ENCODE measurements at places on chromosomes 7 and 10.

DNA sequence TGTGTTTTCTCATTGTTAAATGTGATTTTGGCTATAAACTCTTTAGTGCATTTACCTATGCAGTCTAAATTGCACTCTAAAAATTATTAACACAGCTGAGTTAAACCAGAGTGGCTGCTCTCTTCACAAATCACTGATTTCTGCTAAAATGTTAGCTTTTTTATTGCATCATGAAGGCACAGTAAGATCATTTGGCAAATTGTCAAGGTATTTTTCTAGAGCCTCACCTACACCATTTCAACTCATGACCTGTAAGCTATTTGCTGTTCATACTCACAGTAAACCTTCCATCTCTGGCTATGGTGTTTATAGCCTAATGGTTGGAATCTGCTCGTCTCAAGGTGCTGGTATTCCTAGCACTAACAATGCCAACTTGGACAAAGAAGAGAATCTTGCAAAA, 25.7 kb downstream of the NDUFB2 start:
- no peak for DNase-seq

GRCh38 chr10:11334436-11334835, 277.0 kb downstream of the USP6NL start:
- DNase-seq, result no peak

DNA sequence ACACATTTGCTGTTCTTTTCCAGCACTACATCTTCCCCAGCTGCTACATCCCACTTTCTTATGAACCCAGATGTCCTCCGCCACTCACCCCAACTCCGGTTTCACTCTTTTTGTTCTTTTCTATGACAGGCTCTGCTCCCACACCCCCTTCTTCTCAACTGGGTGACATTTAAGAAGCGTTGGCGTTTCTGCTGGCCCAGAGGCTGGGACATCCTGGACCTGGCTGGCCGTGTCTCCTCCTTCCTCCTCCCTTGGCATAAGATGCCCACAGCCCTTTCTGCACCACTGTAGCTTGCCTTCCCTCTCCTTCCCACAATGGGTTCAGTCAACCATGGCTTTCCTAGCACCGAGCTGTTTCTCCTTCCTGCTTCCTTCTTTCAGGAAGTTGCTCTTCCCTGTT, 9.4 kb upstream of the CALML5 start:
- DNase-seq, result no peak

DNA sequence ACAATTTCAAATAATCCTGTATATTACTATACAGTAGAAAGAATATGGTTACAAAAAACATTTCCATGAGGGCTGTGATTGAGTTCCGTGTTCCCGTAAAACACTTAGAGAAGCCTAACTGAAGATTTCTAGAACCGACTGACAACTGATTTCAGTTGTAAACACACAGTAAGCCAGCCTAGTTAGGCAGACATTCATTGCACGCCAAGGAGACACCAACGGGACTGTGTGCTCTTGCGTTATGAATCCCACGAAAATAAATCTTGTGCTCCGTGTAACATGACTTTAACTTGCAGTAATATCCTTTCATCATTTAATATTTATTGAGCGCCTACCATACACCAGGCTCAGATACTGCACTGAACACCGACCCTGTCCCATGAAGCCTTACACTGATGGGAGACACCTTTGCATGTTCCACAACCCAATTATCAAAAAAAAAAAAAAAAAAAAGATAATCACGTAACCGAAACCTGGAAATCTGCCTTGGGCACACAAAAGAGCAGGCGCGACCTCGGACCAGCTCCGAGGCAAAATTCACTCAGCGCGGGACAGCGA, 420 bp upstream of the KLHL7 start:
- DNase-seq, result no peak

GRCh38 chr7:13144673-13145072, 457.2 kb downstream of the ARL4A start:
- peak; percentile 3 for DNase-seq

GRCh38 chr10:43386549-43386948, 15.1 kb downstream of the FXYD4 start:
- DNase-seq, result no peak

DNA sequence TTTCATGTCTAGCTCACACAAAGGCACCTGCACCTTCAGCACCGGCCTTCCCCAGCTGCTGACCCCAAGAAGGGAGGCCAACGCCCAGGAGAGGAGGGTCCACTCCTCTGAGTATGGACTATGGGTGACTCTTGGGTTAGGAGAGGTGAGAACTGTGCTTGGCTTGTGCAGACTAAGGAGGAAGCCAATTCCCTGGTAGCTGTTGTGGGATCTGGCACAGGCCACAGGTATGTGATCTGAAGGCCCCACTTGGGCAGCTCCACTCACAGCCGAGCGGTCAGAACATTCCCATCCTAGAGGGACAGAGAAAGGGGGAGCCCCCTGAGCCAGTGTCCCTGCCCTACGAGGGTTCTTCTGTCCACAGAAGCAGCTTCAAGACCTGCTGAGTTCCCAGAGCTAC, 52.8 kb upstream of the FIGNL1 start:
- DNase-seq, result no peak

- no peak for DNase-seq
These were observed 5.5 kb upstream of the FIGNL1 start for GRCh38 chr7:50455658-50456057.

GRCh38 chr7:49787980-49788379, 14.5 kb downstream of the VWC2 start:
- no peak for DNase-seq

DNA sequence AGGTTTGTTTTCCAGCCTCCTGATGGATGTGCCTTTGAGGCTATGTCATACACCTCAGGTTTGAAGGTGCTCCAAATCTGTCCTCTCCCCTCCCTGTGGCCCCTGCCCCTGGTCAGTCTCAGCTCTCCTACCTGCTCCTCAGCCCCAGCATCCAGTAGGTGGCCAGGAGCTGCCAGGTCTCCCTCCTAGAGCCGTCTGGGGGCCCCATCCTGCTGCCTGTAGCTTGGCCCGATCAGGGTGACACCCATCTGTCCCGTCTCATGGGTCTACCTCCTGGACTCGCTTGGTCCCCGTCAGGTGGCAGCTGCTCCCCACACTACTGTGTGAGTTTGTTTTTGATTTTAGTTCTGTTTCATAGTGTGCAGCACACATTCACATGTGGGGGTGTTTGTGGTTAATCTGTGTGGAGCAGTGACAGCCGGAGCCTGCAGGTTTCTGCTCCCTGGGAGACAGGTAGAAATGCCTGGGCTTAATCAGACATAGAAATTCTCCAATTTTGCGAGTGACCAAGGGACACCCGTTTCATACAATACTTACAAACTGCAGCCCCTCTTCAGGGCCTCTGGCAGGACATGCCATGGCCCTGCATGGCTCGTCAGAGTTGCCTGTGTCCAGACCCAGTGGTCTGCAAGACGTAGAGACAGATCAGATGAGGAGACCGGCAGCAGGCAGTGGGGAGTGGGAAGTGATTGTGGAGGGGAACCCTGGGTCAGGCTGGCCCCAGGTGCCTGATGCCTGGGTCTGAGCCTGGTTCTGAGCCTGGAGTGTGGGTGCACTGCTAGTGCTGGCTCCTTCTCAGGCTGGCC, 17.1 kb downstream of the ADCY1 start:
- no peak for DNase-seq

- DNase-seq, result no peak
These were observed 38.7 kb downstream of the LAMB4 start for GRCh38 chr7:108091461-108091831.

DNA sequence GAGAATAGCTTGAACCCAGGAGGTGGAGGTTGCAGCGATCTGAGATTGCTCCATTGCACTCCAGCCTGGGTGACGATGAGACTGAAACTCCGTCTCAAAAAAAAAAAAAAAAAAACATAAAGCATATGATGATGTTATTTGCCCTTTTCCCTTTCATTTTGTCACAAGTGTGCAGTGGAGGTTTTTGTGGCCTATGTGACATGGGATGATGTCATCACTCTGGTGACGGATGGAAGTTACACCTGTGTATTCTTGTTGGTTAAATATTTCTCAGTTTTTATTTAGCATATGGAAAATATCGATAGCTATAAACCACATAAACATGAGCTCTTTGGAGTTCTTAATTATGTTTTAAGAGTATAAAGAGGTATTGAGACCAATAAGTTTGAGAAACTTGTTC, 71.8 kb upstream of the EMX2 start:
- no peak for DNase-seq

DNA sequence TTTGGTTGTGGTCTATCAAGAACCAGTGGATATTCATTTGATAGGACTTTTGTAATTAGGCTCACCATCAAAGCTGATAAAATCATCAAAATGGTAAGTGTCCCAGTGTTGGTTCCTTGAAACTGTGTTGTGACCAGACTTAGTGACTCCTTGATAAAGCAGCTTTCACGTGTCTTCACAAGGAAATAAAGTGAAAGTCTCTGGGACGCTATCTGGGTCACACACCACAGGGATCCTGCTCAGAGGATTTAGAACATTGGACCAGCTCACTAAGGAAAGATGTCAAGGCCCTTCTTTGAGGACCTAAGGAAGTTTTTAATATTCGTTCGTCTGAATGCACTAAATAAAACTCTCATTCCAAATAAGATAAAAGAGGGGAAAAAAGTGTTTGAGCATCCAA, 193.1 kb downstream of the RNLS start:
- no peak for DNase-seq
